Left lung (tissue), 14 donors: ENCODE measurements at places on chromosomes 5 and 9.

DNA sequence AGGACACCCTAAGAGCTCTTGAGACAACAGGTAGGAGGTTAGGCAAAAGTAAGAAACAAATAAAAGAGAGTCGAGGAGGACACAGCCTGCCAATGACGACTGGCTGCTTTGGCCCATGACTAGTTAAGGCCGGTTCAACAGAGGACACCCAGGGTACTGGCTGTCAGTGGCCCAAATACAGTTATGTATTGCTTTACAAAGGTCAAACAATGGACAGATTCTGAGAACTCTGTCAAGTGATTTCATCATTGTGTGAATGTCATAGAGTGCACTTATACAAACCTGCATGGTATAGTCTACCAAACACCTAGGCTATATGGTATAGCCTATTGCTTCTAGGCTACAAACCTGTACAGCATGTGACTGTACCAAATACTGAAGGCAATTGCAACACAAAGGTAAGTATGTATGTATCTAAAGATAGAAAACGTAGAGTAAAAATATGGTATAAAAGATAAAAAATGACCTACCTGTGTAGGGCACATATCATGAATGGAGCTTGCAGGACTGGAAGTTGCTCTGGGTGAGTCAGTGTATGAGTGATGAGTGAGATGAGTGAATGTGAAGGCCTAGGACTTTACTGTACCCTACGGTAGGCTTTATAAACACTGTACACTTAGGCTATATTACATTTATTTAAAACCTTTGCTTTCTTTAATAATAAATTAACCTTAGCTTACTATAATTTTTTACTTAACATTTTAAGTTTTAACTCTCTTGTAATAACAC lies 6.5 kb upstream of the FAM81B start:
- DNase-seq, result no peak

GRCh38 chr5:154630410-154630809 lies 124.8 kb upstream of the LARP1 start:
- DNase-seq, result no peak

- DNase-seq, result no peak
Measured at GRCh38 chr5:27748847-27749246, 710.5 kb upstream of the CDH9 start.

DNA sequence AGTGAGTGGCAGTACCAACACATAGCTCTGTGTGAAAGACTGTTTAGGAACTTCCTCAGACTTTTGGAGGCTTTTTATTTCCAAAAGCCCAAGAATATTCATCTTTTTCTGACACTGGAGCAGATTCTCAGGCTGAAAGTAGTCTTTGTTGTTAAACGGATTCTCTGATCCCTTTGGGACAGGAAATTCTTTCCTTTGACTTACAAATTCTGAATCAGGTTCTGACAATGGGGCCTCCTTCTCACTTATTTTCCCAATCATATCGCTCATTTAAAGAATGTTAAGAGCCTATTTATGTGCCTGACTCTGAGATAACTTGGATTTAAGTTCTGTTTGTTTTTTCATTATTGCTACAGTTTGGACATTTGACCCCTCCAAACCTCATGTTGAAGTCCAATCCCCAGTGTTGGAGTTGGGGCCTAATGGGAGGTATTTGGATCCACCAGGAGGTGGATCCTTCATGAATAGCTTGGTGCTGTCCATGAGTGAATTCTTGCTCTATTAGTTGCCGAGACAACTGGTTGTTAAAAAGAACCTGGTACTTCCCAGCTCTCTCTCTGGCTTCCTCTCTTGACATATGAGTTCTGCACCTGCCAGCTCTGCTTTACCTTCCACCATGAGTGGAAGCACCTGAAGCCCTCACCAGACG lies 4.1 kb upstream of the ADGRV1 start:
- no peak for DNase-seq
